ENCODE measurements at places on chromosomes 1 and 21.

DNA sequence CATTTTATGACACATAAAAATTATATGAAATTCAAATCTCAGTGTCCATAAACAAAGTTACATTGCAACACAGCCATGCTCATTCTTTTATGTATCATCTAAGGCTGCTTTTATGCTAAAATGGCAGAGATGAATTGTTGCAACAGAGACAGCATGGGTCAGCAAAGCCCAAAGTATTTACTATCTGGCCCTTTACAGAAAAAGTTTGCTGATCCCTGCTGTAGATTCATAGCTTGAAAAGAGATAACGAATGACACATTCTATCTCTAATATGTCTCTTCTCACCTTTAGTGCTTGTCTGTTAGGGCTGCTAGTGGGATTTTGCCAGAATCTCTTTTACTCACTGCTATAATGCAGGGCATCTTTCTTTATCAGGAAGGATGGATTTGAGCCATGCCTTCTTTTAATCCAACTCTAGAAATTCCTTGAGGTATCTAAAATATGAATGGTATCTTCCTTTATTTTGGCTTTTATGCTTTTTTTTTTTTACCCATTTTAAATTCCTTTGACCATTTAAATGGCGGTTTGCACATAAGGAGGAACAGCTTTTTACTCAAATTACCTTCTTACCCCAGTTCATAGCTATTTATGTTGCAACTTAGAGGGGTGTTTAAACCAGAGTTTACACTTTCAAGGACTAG lies 598.2 kb downstream of the PLPP3 start:
- no peak for DNase-seq

- no peak for DNase-seq
Observed at GRCh38 chr1:64004451-64005025, 198.9 kb upstream of the UBE2U start.

DNA sequence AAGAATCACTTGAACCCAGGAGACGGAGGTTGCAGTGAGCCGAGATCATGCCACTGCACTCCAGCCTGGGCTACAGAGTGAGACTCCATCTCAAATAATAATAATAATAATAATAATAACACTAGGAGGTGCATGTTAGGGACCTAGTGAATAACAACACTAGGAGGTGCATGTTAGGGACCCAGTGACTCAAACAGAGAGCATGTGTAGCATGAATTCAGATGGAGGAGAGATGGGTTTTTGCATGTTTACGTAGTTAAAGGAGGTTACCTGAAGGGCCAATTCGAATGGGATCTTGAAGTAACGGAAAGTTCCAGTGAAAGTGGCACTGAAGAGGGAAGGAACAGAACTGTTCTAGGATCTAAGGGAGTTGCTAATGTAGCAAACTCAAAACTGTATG lies 7.1 kb upstream of the KCNK1 start:
- DNase-seq: no peak

DNA sequence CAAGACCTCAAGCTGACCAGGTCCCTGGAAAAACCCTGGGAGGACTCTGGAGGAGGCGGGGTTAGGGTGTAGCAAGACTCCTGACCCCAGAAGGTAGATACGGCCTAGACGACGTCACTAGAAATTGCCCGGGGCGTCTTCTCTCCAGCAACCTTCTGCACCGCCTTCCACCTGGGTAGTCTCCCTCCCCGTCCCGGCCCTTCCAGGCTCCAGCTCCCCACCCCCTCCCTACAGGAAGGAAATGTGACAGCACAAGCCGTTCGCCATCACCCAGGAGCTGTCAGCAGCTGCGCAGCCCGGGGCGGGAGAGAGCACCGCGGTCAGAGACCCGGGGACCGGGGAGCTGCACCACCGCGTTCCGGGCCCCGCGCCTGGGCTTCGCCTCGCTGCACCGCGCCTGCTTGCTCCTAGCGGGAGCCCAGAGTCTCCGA lies 20.0 kb downstream of the SERTAD4 start:
- DNase-seq: peak; percentile 6

- no peak for DNase-seq
Observed at GRCh38 chr1:112061056-112061455, 71.6 kb upstream of the KCND3 start.

DNA sequence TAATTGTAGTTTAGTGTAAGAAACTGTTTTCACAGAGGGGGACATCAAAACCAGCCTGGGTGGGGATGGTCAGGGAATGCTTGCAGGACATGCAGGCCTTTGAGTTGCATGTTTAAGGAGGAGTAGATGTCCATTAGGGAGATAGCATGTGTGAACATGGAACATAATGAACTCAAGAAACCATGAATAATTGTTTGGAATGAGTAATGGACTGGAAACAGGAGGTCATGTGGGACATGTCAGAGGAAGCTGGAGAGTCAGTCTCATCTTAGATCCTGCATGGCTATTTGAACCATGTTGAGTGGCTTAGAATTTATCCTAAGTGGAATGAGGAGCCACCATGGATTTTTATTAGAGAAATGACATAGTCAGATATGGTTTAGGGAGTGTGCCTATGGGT lies 86.4 kb downstream of the RPE65 start:
- no peak for DNase-seq

DNA sequence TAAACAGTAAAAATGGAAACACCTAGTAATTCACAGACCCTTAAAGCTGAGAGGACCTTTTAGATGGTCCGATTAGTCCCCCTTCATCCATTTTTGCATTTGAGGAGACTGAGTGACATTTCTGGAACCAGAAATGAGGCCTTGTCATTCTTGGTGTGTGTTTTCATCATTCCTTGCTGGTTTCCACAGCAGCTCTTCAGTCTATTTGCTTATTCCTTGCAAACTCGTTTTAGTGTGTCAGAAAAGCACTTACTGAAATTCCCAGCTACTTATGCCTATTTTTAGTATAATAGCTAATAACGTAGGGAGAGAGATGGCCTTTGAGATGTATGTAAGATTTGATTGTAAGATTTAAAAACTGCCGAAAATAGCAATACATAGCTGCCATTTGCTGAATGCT lies 70.9 kb downstream of the VPS13D start:
- no peak for DNase-seq

GRCh38 chr1:24101796-24102586 lies 9.9 kb downstream of the MYOM3 start:
- DNase-seq: no peak

DNA sequence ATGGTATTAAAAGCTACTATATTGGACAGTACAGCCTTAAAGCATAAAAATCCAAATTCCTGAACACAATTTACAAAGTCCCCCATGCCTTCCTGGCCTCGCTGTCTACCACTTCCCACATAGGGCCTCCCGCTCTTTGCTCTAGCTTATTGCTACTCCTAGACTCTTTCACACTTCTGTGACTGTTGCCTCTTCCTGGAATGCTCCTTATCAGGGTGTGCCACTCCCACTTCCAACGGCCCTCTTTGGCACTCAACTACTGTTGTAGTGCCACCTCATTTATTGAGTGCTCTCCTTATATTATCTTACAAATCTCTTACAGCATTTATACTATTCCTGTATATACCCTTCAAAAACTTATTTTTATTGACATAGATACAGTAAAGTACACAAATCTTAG lies 4.8 kb downstream of the SARS1 start:
- DNase-seq: no peak

DNA sequence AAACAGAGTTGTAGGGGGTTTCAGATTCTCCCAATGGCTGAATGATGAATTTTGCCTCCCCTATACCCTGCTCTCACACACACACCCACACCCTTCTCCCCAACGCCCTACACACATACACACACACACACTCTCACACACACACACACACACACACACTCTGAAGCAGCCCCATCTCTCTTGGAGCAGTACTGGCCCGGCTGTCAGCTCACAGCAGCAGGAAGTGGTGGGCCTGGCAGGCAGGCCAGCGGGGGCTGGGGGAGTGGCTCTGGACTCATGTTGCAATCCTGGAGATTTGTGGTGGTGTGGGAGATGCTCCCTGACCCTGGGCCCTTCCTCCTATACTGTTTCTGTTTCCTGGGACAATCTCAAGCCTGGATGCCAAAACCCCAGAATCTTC lies 2.2 kb downstream of the IKBKE start:
- peak; percentile 22 for DNase-seq

DNA sequence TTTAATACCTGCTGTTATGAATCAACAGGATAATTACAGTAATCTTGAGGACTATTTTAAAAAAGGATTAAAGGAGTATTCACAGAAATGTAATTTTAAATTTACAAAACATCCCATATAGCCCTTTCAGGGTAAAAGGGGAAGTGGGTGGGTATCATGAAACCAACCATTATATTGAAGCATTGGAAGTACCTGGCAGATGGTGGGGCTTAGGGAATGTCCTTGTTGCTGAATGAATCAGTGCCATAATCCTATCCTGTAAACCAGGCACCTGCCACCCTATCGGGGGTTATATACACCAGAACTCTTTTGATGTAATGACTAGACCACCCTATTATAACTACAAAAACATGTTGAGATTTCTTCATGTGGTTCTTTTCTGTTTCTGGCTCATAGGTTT lies 30.4 kb downstream of the CDC14A start:
- DNase-seq: no peak

DNA sequence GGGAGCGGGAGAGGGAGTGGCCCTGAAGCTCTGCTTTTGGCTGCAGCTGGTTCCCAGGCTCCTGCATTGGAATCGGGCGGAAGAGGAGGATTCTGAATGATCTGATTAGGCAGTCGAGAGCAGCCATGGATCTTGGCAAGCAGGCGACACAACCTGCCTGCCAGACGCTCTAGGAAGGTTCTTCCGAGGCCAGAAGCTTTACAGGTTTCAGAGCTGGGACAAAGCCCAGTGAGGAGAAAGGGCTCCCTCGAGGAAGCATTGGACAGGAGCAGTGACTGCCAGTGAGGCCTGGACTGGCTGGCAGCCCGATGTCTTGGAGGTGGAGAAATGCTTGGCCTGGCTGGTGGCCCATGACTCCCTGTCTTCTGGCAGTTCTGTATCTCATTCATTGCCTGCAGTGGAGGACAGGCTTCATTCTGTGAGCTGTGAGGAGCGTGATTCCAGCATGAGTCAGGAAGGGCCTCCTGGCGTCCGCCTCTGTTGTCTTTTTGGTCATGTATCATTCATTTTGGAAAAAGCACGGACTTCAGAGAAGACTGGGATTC lies 132.7 kb upstream of the IPO9 start:
- no peak for DNase-seq

DNA sequence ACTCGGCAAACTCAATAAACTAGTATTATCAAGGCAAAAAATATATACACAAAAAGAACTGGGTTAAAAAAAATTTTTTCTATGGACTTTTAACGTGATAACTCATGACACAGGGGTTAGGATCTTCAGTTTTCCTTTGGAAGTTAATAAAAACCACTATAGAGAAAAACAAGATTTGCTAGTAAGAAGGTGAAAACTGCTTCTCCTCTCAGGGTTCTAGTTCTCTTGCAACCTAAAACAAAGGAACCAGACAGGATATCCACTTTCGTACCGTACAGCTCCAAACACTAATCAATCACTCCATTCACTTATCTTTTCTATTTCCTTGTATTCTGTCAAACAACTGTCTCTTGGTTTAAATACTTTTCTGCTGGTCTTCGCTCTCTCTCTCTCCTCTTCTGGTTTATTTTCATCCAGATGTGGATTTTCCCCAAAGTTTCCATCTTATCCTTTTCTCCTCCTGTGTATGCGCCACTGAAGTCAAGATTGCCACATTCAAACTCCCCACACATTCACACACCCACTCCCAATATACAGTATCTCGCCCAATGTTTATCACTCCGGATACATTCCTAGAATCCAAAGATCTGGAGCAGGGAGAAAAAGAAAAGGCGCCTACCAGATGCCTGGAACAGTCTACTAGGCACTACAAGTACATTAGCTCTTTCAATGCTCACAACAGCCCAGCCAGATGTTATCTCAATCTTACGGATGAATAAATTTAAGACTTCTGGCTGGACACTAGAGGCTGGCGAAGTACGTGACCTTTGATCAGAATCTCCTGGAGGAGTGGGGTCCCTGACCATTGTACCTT lies 775 bp upstream of the PRPF38B start:
- DNase-seq: no peak

GRCh38 chr1:11362547-11363021 lies 89.6 kb downstream of the UBIAD1 start:
- no peak for DNase-seq

DNA sequence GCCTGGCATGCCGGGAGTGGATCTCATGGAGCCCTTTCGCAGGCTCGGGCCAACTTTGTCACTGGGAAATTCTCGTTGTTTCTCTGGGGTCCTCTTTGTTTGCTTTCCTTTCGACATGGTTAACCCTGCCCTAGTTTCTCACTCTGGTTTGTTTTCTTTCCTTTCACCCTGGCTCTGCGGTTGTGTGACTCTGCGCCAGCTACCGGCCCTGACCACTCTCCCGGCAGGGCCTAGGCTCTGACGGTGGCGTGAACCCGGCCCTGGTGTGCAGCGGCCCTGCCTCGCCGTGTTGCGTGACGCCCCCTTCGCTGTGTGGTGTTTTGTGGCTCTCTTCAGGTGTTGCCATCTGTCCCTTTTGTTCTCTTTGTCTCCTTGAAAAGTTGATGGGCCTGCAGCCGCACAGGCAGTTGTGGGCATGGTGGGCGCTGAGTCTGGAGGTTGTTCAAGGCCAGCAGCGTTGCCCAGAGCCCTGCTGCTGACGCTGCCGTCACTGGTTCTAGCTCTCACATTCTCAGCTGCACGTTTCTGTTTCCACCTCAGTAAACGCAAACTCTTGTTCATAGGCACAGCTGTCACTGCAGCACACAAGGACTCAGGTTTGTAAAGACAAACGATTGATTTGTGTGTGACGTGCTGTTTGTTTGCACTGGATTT lies 64.6 kb upstream of the DIP2A start:
- DNase-seq: no peak

GRCh38 chr21:38570596-38570995 lies 72.3 kb upstream of the ERG start:
- DNase-seq: no peak

DNA sequence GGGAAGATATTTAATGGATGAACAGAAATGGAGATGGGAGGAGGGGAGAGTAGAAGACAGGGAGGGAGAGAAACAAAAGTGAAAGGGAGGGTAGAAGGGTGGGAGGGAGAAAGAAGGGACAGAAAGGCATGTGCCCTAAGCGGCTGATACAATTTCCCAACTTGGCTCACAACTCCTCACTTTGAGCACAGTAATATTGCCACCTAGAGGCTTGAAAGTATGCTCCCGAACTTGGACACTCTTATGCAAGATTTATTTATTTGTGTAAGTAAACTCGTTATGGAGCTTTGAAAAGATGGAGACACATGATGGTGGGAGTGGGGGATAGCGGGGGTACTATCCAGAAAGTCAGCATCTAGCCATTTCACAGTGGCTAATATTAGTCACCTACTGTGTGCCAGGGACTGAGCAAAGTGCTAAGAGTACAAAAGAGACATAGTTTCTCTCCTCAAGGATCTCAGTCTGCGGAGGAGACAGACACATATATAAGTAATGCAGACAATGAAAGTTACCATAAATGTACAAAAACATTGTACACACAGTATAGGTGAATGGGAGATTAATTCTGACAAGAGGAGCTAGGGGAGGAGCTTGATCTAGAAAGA lies 189.7 kb downstream of the SEC16B start:
- DNase-seq: no peak

DNA sequence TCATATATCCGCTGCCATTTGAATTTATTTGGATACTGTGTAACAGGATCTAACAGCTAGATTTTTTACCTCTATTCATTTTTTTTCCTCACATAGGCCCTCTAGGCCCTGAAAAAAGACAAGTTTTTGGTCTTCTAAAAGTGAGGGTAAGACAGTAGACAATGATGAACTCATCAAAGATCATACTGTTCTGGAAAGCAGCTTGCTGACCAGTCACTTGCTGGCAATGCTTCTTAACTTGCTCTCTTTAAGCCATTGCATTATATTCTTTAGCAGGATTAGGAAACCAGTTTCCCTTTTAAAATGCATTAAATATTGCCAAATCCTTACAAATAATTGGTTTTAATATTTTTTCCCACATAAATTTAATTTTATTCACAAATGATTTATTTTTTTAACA lies 65.5 kb downstream of the SYT14 start:
- no peak for DNase-seq

GRCh38 chr1:112141923-112142322 lies 152.5 kb upstream of the KCND3 start:
- no peak for DNase-seq

All from stimulated activated CD4-positive, alpha-beta T cell treated with anti-CD3 and anti-CD28 coated beads, Interleukin-4, amount 100 ng/mL, for 1 hour (primary cell).